ENCODE measurements at places on chromosomes 13 and 19.
A peak's percentile ranks its signal among the peaks of the same experiment; 100 is the strongest.

DNA sequence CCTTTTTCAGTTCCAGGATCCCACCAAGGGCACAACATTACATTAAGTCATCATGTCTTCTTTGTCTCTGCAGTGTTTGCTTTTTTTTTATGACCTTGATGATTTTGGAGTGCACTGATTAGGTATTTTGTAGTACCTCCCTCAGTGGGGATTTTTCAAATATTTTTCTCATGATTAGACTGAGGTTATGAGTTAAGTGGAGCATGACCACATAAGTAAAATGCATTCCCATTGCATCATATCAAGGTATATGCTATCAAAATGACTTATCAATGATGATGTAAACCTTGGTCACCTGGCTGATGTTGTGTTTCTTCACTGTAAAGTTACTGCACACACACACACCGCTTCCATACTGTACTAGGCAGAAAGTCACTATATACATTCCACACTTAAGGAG, 96.7 kb upstream of the TRPC4 start:
- DNase-seq = no peak

DNA sequence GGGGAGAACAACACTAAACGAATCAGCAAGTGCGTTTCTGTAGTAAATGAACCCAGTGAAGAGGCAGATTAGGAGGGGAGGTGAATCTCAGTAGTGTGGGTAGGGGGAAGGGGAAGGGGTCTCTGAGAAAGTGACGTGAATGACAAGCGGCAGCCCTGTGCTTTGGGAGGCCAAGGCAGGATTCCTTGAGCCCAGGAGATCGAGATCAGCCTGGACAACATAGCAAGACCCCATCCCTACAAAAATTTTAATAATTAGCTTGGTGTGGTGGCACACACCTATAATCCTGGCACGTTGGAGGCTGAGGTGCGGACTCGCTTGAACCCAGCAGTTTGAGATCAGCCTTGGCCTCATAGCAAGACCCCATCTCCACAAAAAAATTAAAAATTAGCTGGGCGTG, 8.1 kb downstream of the PLK5 start:
- DNase-seq = no peak

- DNase-seq = no peak
Observed at GRCh38 chr13:24502533-24503378, 9.8 kb downstream of the PARP4 start.

DNA sequence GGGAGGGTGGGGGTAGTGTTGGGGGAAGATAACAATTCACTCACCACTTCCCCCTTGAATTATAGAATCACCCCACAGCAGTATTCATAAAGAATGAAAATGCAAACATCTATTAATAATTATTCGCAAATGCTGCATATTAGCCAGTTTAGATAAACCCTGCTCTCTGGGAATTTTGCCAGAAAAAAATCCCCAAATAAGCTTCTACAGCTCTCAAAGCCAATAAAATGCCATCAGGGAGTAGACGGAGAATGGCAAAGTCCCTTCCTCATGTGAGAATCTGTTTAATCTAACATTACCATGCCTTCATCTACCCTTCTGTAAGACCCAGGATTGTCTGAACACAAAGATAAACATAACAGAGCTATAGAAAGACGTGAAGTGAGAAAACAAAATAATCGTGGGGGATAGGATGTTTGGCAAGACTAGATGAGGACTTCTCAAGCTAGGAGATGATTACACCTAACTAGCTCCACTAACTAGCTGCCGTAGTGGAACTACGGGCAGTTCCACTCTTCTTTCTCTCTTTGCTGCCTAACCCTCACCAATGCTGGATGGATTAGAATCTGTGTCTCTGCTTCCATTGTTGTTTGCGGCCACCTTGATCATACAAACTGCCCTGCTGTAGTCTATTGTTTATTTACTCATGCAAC, 32.4 kb upstream of the CACNA1A start:
- DNase-seq = no peak

DNA sequence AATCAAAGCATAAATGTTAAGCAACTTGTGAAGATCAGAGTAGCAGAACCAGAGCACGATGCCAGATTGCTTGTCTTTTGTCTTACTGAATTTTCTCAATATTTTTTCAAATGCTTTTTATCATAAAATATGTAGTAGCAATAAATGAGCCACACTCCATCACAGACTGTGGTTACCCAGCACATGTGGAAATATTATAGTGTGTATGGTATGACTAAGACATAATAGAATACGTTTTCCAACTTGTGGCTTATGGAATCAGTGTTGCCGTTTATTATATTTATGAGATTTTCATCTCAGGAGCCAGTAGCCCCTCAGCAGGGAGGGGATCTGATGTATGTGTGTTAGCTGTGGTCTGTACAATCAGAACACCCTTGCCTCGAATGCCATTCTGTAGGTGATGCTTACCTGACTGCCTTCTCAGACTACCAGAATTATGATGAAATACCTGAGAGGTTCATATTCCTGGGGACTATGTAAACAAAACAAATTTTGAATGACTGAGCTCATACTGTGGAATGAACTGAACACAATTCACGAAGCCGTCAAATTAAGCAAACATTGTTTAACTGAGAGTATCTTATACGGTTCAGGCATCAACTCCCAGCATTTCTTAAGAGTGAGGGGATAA, 1.9 kb downstream of the SCEL start:
- no peak for DNase-seq

- no peak for DNase-seq
Observed at GRCh38 chr19:10852941-10853340, 4.7 kb downstream of the C19orf38 start.

GRCh38 chr19:37669450-37669914, 14.2 kb upstream of the ZFP30 start:
- DNase-seq = no peak

DNA sequence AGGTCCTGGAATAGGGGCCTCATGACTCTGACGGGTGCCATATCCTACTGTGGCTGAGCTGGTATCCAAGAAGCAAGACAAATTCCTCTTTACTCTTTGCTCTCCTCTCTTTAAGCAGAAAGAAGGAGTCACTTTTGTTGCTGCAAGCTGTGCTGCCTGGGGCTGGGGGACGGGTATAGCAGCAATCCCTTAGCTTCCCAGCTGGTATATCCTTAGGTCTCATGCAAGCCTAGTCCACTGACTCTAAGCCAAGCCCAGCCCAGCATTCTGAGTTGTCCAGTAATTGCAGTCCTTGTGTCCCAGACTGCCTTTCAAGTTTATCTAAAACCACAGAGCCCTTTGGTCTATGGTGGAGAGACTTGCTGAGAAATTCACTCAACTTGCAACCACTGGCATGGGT, 893.0 kb upstream of the PRR20A start:
- no peak for DNase-seq

GRCh38 chr19:32642771-32643170, 32.2 kb downstream of the ANKRD27 start:
- peak; percentile 59 for DNase-seq

DNA sequence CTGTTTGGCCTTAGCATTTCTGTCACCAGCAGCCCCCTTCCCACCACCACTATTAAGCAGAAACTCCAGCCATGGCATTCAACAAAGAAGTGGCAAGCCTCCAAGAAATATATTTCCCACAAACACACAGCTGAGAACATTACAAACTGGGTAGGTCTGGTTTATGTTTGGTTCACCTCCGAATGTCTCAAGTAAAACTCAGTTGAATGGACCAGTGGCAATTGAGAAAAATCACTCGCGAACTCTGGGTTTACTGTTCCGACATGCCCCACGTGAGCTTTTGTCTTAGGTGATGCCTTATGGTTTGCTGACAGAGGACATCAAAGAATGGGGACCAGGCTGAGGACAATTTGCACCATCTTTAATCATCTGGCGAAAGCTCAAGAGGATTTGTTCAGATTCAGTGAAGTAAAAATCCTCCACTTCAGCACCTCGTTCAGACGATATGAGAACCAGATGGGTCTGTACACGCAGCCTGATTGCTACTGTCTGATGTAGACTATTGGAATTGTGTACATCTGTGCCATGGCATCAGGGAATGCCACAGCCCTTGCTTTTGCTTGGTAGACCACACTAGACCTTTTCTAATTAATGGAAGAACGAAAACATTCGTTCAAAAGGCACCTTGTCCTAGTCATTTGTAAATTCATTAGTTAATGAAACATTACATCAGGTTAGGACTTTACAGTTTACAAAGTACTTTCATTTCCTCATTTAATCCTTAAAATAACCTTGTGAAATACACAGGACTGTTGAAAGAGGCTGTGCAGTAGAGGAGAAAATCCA, 59.4 kb downstream of the SLC10A2 start:
- no peak for DNase-seq

DNA sequence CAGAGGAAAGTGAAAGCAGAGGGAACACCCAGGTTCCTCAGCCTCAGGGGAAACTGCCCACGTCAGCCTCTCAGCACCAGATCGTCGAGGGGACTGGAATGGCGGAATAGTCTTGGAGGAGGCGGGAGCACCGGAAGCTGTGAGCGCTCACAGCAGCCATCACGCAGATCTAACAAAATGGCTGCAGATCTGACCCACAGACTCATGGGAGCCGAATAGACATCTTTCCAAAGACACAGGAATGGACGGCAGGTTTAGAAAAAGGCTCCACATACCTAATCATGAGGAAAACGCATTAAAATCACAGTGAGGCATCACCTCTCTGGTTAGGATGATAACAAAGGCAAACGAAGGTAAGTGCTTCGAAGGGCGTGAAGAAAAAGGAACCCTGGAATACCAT, 11.8 kb upstream of the LILRA2 start:
- no peak for DNase-seq

DNA sequence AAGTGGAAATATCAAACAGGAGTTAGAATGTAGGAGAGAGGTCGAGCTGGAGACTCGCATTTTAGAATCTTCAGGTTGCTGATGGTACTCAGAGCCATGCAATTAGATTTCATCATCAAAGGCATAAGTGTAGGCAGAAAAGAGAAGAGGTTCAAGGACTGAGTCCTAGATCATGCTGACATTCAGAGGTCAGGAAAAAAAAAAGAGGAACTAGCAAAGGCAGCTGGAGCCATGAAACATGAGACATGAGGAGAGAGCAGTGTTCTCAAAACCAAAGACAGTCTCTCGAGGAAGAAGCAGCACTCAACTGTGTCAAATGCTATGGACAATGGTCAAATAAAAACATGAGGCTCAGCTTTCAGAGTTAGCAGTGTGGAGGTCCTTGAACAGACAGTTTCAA, 12.4 kb upstream of the TPP2 start:
- no peak for DNase-seq

DNA sequence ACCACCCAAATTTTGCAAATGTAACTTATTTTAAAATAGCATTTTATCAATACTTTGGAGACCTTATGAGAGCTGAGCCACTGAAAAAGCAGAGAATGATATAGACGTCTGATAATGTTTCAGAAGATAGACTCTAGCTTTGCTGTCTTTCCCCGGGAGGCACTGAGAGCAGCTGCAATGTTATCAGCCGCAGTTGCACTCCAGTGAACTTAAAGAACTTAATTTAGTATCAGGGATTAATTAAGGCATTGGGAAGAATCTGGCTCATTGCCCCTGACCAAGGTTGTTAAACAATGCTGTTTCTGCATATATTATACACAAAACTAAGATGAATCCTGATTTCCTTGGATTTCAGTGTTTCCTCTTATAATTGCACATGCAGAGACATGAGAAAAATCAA, 75.7 kb upstream of the SGCG start:
- no peak for DNase-seq

GRCh38 chr13:45510672-45511071, 45.9 kb downstream of the COG3 start:
- no peak for DNase-seq

- no peak for DNase-seq
Observed at GRCh38 chr19:8643860-8644653, 13.6 kb downstream of the NFILZ start.

GRCh38 chr13:111626371-111627305, 306.2 kb downstream of the TEX29 start:
- no peak for DNase-seq

DNA sequence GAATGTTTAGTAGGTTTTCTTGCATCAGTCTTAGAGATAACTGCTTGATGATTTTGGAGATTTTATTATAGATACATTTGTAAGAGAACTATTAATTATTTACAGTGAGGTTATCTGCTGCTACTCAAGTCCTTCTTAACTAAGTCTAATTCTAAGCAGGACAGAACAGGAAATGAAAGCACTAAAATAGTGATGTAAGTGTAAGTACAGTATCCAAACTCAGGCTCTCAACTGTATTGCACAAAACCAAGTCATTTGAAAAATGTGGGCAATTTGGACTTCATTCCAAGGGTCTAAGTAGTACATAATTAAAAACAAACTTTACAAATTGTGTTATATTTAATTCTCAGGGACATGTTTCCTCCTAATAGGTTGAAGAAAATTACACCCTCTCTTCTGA, 417.1 kb downstream of the ITGBL1 start:
- no peak for DNase-seq

- no peak for DNase-seq
Observed at GRCh38 chr19:44007473-44007872, 4.7 kb downstream of the ZNF230 start.

GRCh38 chr13:113404723-113405471, 41.0 kb upstream of the GRTP1 start:
- DNase-seq = no peak

GRCh38 chr13:37769078-37769477, 100.5 kb downstream of the TRPC4 start:
- DNase-seq = no peak

GRCh38 chr19:37953171-37953917, 46.3 kb downstream of the SIPA1L3 start:
- DNase-seq = no peak

DNA sequence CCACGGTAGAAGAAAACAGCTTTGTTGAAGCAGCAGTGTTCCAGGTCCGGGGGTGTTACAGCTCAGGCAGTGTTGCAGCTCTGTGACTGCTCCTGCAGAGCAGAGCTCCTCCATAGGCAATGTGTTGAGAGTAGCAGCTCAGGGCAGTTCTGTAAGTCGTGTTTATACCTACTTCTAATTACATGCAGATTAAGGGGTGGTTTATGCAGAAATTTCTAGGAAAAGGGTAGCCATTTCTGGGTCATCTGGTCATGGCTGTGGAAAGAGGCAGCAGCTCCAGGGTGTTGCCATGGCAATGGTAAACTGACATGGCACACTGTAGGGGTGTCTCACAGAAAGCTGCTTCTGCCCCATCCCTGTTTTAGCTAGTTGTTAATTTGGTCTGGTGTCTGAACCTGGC, 316.4 kb downstream of the GPC5 start:
- DNase-seq = no peak

DNA sequence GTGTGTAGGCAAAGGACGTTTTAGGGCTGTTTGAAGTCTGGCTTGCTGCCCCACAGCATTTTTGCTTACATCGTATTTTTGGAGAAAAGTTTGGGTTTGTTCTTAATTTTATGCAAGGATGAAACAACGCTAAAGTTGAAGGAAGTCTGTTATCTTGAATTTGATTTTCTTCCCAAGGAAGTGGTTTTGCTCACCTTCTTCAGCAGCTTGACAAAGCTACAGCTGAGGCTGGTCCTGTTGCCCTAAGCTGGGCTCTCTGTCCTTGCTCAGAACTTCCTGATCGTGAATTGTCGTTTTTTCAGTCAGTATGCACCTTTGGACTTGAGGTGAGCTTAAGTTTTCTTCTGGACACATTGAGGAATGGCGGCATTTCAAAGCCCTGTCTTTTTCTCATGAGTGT, 62.1 kb upstream of the GSX1 start:
- DNase-seq = no peak

- DNase-seq = peak; percentile 54
Observed at GRCh38 chr19:8515317-8515716, 1.4 kb upstream of the ZNF414 start.

Data from activated CD4-positive, alpha-beta T cell treated with anti-CD3 and anti-CD28 coated beads for 4 hours (primary cell).